ENCODE measurements at places on chromosomes 6 and 20.

DNA sequence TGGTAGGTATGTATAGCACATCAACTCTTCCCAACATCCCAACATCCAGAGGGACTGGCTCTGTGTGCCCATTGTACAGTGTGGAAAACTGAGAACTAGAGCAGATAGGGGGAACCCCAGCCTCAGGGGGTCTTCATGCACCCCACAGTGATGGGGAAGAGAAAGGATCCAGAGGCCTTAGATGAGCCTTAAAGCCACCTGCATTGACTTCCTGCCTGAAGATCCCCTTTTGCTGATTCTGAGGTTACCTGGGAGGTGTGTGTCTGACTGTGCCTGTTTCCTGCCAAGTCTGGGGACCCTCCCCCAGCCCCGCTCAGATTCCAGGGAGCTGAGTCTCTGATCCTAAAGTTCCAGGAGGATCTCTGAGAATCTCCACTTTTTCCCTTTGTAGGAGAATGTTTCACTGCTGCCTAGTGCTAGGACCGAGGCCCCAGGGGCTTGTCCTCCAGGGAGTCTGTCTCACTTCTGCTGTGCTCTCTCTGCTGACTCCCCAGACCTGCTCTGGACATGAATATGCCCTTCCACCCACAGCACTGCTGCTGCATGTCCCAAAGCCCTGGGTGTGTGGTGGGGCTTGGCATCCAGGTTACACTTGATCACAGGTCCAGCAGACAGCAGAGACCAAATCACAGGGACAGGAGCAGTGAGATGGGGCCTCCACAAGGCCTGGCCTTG lies 12.8 kb upstream of the PGC start:
- DNase-seq = no peak

DNA sequence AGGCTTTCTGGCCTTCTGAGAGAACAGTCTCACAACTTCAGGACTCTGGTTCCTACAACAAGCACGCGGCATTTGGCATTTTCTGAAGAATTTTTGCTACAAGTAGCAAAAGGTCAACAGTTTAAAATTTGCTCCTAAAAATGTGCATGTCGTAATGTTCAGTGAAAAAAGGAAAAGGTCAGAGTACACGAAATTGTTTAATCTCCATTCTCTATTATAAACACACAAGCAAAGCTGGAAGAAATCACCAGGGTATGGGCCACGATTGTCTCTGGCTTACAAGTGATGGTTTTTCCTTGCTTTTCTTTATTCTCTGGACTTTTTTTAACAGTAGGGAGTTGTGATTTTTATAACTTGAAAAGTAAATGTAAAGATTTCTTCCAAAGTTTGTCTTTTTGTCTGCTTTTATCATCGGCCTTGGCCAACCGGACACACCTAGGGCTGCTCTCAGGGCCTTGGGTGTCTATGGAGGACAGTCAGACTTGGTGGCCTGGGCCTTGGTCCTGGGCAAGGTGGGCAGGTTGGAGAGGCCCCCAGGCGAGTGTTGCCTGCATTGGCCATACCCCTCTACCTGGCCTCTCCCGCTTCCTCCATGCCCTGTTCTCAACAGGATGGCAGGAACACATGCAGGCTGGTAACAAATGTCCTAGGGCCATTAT lies 32.4 kb downstream of the PLEKHG1 start:
- no peak for DNase-seq

DNA sequence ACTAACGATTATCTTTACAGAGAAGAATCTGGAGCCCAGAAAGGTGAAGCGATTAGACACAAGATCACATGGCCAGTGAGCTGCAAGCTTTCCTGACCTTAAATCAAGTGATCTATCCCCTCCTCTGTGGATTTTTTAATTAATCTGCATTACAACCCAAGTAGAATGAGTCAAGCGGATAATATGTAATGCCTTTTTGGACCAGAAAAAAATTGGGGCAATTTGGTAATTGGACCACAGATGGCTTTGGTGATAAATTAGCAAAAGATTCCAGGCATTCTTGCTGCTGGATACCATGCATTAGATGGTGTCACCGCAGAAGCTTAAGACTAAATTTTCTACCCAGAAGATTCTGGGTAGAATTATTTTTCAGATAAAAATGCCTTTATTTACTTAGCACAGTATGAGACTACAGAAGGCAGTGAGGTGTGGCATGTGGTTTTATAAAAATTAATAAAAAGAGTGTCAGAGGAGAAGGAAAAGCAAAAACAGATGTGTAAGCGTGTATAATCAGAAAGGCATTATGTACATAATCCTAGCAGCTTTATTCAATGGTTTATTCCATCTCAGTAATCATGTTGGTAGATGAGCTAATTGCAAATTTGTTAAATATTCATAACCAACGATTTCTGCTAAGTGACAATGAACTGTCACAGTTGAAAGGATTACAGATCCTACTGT lies 53.9 kb upstream of the PCSK2 start:
- DNase-seq = no peak

GRCh38 chr20:64229507-64230061 lies 26.0 kb upstream of the PCMTD2 start:
- DNase-seq = no peak

GRCh38 chr6:19002976-19003560 lies 615.9 kb downstream of the RNF144B start:
- no peak for DNase-seq

- no peak for DNase-seq
Observed at GRCh38 chr6:138944412-138944811, 43.6 kb downstream of the REPS1 start.

- no peak for DNase-seq
Observed at GRCh38 chr6:72865467-72865866, 243.6 kb downstream of the KCNQ5 start.

GRCh38 chr6:22590423-22590822 lies 21.1 kb downstream of the HDGFL1 start:
- no peak for DNase-seq

DNA sequence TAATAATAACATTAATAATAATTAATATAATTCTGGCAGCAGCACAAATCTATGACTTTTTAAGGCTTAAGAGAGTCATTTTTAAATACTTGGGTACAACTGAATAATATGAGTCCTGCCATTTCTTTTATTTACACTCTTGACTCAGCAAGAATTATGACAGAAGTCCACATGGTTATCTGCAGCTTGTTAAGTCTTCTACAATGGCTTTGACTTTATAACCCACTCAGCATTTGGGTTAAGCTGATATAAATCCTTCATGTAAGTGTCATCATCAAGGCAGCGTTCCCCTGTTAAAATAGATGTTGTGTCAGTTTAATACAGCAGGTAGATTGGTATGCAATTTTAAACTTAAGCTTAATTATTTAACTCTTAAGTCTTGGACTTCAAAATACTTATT lies 131.7 kb downstream of the ARHGAP18 start:
- DNase-seq = no peak

DNA sequence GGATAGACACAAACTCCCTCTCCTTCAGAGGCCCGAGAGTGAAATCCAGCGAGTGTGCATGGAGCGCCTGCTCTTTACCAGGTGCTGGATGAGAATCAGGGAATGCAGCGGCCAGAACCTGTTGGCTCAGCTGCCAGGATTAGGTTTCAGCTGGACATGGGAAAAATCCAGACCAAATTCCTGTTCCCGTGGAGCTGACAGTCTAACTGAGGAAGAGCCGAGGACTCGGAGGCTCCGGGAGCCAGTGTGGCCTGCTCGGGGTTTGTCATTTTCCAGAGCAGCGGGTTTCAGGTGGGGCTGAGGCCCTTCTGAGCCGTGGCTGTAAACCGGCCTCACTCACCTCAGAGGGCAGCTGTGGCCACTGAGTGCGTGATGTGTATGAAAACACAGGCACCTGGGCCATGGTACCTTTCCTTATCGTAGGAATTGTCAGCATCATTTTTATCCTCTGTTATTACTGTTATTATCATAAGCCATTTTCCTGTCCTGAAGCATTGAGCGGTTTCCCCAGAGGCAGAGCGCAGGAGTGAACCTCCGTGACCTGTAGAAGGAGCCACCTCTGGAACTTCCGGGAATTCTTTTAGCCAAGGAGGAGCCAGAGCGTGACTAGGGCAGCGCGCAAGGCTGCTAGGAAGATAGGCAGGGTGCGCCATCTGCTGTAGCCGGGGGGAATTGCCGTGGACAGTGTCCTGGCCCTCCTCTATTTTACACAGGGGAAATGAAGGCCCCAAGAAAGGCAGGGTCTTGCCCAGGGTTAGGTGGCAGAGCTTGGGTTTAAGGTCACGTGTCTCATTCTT lies 27.3 kb downstream of the PKIG start:
- peak; percentile 84 for DNase-seq

DNA sequence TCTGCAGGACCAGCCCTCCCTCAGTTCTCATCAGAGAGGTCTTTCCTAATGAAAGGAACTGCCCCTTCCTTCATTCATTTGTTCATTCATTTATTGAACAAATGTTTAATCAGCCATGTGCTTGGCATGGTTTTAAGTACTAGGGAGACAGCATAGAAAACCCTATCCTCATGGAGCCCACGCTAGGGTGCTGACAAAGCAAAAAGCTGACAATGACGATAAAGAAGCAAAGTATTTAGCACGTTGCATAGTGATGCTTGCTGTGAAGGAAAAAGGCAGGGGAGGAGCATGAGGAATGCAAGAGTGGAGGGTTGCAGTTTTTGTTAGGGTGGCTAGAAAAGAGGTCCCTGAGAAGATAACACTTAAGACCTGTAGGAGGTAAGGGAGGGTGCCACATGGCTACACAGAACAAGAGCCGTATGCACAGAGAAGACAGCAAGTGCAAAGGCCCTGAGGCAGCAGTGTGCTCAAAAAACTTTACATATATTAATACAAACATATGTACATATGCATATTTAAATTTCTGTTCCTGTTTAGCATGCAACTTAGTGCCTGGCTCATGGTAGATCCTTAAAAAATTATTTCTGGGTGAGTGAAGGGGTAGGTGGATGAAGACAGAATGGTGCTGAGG lies 98.9 kb downstream of the EYA2 start:
- no peak for DNase-seq

DNA sequence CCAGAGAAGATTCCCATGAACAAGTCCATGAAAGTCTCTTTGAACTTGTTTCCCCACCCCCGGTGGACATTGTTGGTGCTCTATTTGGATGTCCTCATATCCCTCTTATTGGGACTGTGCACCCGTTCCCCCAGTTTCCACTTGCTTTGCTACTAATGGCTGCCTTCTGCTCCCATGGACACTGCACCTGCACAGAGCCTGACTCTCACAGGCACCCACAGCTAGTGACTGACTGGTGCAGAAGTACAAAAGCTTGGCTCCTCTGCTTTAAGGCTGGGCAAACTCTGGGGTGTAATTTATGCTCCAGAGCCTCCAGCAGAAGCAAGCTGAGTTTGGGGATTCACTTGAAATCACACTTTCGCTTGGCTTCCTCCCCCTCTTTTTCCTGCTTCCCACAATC lies 239.9 kb upstream of the BTBD3 start:
- no peak for DNase-seq

DNA sequence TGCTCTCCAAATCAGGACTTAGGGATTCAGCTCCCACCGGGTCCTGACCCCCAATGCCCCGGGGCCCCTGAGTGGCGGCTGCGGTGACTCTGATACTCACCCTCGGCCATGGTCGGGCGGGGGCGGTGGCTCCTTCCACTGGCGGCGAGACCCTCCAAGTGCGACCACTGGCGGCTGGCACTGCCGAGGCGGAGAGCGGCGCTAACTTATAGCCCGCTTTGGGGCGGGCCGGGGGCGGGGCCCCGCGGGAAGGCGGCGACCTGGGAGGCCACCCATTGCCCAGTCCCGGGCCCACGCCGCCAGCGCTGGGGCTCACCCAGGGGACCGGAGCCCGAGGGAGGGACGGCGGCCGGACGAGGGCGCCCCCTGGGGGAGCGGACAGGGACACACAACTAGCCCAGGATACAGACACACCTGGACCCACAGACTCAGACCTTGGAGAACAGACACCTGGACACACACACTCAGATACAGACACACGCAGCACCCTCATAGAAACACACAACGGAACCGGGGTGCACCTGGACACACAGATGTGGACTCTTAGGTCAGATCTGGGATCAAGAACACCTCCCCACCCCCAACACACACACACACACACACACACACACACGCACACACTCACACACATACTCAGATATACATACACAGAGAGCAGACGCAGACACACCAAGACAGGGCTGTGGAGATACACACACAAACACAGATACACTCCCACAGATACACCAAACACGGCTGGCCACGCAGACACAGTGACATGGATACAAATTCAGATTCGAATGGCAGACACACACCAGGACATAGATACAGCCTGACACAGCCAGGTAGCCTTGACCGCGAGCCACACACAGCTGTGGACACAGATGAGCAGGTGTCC lies at the start of gene TGM2:
Gene TGM2, minus strand, starts transcription at position 182 of the 877 bp plus-strand sequence. Its CDS starts 72 bp downstream, at position 110.
- DNase-seq = no peak

- no peak for DNase-seq
Observed at GRCh38 chr6:6685249-6686040, 96.9 kb downstream of the LY86 start.

- DNase-seq = no peak
Observed at GRCh38 chr6:44558832-44559251, 171.3 kb downstream of the CDC5L start.

- DNase-seq = no peak
Observed at GRCh38 chr20:51532577-51533191, 9.8 kb downstream of the NFATC2 start.

GRCh38 chr20:6623989-6624388 lies 143.5 kb upstream of the BMP2 start:
- DNase-seq = no peak

GRCh38 chr6:158624684-158625682 lies 19.6 kb downstream of the DYNLT1 start:
- DNase-seq = no peak

- DNase-seq = no peak
Observed at GRCh38 chr6:34195726-34196115, 41.0 kb upstream of the HMGA1 start.

GRCh38 chr6:170137176-170137891 lies 153.5 kb downstream of the DLL1 start:
- no peak for DNase-seq

GRCh38 chr6:43744931-43745727 lies 24.9 kb upstream of the VEGFA start:
- no peak for DNase-seq

GRCh38 chr6:73565767-73566485 lies 45.1 kb upstream of the EEF1A1 start:
- DNase-seq = no peak

DNA sequence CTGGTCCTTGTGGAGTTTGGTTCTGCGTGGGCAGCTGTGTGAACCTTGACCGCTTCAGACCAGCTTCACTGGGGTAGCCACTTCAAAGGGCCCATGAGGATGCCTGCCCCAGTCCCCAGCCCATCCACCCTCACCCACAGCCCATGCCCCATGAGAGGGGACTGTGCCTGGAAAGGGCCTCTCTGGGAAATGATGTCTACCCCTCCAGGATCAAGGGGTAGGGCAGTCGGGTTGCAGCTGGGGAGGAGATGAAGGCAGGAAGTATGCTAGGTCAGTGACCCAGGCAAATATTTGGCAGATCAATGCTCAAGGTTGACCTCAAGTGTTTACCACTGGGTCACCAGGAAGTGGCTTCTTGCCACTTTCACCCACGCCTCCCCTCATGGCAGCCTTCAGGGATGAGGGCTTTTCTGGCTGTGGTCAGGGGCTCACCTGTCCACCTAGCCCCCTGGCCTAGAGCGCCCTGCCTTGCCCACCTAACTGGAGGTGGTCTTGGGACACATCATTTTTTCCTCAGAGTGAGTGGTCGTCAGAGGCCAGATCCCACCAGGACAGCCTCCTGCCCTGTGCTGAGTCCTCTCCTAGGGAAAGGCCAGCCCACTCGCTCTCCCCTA lies 109.5 kb downstream of the SNX5 start:
- no peak for DNase-seq

Measured in tibial nerve (tissue), 4 donors.